ENCODE measurements at places on chromosomes 12 and 14.

GRCh38 chr14:55752580-55753390, 172.8 kb downstream of the KTN1 start:
- DNase-seq, result no peak

GRCh38 chr14:34003691-34004090, 52.8 kb upstream of the EGLN3 start:
- no peak for DNase-seq

- no peak for DNase-seq
Observed at GRCh38 chr12:125332900-125333299, 267.7 kb downstream of the AACS start.

DNA sequence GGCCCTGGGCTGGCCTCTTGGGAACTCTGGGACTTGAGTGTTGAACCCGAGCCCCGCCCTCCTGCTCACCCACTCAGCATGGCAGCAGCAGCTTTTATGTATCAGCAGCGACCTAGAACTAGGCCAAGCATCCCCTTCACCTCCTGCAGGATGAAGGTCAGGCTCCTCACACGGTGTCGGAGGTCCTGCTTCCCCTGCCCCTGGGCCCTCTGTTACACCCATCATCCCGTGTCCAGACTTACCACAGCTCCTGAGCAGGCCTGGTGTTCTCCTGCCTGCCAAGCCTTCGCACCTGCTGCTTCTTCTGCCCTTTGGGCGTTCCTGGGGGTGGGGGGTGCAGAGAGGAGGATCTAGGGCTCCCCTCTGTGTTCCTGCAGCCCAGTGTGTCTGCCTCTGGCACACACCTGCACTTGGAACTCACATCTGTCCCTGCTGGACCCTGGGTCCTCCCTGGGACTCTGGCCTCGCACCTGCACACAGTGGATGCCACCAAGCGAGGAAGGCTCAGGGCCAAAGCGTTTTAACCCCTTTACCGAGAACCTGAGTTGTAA, 80.3 kb downstream of the PAPOLA start:
- no peak for DNase-seq

GRCh38 chr14:91324606-91325575, 80.4 kb upstream of the GPR68 start:
- DNase-seq, result no peak
